ENCODE measurements at places on chromosomes 1 and 21.

DNA sequence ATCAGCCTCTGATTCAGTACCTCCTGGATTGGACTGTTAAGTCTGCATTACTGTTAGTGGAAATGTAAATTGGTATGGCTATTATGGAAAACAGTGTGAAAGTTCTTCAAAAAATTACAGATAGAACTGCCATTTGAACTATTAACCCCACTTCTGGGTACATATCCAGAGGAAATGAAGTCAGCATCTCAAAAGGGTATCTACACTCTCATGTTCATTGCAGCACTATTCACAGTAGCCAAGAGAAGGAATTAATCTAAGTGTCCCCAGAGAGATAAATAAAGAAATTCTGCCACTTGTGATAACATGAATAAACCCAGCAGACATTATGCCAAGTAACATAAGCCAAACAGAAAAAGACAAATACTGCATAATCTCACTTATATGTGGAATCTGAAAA, 676.0 kb downstream of the PLA2G4A start:
- DNase-seq, result no peak

- no peak for DNase-seq
These were observed 68.7 kb downstream of the DEGS1 start for GRCh38 chr1:224251741-224252146.

DNA sequence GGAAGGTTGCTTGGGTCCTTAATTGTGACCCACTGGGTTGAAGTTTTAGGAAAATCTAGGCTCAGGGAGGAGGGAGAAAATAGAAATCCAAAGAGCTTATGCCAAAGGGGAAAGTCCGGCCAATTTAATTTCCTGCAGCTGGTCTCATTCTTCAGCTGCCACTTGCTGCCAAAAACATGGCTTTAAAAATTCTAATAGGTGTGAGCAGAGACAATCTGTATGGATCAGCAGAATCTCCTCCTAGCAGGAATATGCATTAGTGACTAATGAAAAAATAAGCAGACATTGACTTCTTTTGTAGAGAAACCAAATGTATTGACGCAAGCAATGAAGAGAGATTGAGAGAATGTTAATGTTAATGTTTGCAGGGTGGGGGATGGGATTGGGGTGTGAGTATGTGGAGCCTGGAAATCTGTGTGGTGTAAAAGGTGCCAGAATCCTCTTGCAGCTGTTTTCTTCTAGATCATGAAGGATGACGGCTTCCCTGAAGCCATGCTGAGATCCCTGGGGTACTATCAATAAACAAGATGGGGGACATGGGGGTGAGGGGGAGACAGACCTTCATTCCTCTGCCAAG, 35.3 kb downstream of the VWA5B1 start:
- no peak for DNase-seq

DNA sequence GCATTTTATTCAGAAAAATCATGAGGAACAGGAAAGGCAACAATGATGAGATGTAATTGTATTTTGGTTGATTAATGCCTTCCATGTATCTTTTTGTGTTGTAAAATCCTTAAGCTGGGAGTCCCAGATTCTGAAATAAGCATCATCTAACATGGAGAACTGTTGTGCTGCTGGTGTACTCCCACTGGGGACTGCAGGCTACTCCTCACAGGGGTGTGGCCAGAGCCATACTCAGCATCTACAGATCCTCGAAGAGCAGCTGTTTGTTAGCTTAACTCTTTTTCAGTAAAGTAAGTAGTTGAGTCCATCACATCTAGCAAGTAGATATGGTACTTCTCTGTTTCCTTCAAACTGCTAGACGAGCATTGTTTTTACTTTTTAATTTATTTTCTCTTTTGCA, 358.0 kb downstream of the BRINP3 start:
- no peak for DNase-seq

DNA sequence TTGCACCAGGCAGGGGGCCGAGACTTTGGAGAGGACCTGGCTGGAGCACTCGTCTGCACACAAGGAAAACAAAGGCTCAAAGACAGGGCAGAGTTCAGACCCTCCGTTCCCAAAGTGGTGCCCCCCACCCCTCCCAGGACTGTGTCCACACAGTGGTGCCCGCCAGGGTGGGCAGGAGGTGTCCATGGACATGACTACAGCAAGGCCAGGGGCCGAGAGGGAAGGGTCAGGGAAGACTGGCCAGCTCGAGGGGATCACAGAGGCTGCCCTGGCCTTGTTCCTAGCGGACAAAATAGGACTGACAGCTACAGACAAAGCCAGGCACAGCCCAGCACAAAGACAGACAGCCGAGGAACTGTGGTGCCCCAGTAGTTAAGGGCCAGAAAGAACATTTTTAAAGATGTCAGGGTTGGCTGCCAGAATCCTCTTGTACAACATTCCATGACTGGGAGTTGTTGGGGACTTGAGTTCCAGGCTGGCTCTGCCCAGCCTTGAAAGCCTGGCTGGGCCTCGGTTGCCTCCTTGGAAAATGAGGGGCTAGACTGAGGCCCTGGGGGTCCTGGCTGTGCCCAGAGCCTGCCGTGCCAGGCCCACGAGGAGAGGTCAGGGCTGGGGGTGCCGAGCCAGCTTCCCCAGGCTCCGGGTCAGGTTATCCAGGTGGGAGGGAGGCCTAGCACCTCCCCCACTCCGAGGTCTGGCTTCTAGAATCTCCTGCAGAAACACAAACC, 63.7 kb downstream of the SLX9 start:
- no peak for DNase-seq

DNA sequence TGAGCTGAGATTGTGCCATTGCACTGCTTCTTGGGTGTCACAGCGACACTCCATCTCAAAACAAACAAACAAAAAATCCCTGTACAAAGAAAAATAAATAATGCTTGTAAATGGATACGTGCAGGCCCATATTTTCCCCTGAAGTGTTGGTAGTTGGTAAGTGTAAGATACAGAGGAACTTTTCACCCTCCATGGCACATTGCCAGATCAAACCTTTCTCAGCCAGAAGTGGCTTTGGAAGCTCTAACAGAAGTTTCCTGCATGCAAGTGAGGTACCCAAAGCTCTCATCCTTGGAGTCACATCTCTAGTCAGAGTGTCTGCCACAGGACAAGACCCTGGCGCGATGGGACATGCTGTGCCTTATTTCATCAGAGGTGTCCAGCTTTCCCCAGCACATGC, 7.3 kb downstream of the NDUFV3 start:
- no peak for DNase-seq

GRCh38 chr1:170306513-170306910, 160.8 kb downstream of the NTMT2 start:
- DNase-seq, result no peak

- DNase-seq, result no peak
These were observed 646.2 kb downstream of the ADGRL2 start for GRCh38 chr1:82446955-82447354.

DNA sequence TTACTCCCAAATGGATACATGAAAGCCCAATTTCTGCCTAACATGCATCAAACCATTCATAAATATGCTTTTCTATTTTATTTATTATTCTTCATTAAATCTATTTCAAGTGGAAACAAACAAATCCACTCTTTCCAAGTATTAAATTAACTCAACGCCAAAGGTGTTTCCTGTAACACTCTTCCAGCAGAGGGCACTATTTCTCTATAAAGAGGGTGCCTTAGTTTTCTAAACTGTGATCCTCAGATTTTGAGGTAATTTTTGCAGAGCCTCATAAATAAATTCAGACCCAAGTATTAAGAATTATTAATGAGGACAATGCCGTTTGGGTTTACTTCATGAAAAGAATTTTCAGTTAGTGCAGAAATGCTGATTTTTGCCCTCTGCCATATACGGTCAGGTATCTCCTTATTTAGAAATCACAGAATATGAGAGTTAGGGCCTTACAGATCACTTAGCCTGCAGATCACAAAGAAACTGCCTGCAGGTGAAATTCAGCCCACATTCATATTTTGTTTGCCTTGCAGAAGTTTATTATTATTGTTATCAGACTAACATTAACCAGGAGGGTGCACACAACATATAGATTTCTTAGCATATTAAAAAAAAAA, 40.1 kb upstream of the MYSM1 start:
- peak; percentile 90 for DNase-seq

- no peak for DNase-seq
These were observed 43.8 kb upstream of the MACF1 start for GRCh38 chr1:39160703-39161102.

GRCh38 chr1:192632641-192633532, 3.1 kb upstream of the RGS13 start:
- no peak for DNase-seq

GRCh38 chr1:220701974-220702373, 11.8 kb downstream of the C1orf115 start:
- DNase-seq, result no peak

DNA sequence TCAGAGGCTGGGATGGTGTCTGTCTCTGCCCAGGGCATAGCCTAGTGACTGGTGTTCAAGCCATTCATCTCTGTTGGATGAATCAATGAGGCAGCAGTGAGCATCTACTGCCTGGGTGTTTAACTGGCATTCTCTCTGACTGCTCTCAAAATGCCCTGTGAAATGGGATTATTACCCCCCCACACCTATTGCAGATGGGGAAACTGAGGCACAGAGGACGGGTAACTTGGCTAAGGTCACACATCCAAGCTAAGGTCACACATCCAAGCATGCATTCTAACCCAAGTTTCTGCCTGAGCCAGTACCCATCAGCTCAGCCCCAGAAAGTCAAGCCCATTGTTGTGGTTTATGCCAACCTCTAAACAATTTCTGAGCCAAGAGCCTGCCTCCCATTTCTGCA, 5.0 kb downstream of the TTC39A start:
- DNase-seq, result no peak

DNA sequence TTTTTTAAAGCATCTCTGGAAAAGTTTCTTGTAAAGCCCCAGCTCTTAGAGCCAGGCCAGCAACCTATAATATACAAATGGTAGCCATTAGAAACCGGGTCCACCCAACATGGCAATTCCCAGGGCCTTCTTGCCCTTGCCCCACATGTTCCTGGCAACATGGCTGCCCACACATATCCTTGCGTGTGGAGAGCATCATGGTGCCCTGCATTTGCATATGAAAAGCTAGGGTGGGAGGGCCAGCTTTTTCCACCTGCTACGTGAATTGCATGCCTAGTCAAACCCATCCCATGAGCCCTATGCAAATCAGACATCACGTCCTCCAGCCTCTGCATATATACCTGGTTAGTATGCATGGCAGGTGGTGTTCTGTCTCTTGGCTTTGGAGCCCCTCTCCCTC, 88.2 kb downstream of the RABGAP1L start:
- DNase-seq, result no peak

DNA sequence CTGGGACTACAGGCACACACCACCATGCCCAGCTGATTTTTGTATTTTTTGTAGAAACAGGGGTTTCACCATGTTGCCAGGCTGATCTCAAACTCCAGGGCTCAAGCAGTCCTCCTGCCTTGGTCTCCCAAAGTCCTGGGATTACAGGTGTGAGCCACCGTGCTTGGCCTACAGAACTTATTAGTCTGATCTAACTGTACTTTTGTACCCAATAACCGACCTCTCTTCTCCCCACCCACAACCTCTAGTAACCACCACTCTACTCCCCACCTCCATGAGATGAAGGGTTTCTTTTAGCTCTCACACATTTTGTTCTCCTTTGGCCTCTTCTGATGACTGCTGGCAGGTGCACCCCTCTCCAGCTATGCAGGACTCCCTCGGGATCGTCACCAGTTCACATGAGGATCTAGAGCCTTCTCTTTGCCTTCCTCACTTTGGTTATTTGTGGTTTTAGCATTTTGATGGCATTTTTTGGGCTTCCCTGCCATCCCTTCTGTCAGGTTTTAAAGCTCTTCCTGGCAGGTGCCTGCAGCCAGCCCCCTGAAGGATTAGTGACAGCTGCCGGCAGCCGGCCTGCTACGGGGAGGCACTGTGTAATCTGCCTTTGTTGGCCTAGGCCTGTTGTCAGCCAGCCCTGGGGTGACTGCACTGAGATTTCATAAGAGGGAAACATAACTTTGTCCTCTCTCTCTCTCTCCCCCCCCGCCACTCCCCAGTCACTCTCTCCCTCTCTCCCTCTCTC, 99.8 kb upstream of the ATP1A1 start:
- peak; percentile 19 for DNase-seq

DNA sequence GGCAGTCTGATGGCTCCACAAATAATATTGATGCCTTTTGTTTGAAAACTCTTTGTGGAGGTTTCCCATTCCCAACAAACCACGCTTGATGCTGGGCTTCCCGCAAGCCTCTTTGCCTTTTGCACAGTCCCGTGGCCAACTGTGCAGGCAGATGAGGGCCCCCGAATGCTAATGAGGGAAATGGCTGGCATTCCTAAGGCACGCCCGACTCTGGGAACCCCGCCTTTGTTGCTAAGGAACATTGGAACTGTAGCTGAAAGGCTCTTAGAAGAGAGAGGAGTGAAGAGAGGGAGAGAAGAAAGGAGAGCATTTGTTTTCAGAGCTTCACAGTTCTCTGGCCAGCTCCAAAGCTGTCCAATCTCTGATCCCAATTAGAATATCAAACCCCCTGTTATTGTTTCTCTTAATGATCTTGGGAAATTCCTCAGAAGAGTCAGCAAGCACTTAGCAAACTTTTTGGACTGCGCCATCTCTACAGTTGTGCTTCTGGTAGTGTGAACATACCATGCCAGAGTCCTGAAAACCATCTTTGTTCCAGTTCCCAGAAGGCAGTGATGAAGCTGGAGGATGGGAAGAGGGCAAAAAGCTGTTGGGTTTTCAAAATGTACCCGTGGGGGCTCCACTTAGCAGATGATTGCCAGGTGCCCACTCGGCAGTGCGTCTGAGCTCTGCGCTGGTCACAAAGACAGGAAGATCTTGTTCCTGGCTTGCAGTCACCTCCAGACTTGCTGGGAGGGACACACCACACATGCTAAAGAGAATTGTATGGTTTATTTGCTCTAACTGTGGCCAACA, 60.1 kb upstream of the CYP2J2 start:
- peak; percentile 34 for DNase-seq

- DNase-seq, result no peak
These were observed 106.7 kb downstream of the HMCN1 start for GRCh38 chr1:185840880-185841279.

DNA sequence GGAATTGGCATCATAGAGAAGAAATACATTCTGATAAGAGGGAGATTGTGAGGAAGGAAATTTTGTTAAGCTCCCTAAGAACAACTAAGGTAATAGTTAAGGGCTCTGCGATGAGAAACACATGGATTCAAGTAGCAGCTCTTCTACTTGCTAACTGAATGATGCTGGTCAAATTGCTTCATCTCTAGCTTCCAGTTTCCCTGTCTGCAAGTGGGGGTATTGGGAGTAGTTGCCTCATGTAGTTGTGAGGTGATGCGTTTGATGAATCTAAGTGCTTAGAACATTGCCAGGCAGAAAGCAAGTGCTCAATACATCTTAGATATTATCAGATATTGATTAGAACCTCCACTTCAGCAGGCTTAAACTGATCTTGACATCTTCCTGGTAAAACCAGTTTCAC, 84.8 kb downstream of the CD58 start:
- DNase-seq, result no peak

- no peak for DNase-seq
These were observed 268.1 kb downstream of the GRIK1 start for GRCh38 chr21:29671728-29672127.

- DNase-seq, result no peak
These were observed 943 bp downstream of the SEMA6C start for GRCh38 chr1:151145304-151146071.

GRCh38 chr21:43892984-43893535, 28.0 kb downstream of the AGPAT3 start:
- DNase-seq, result no peak

All from NCI-H446 (cell line).